Hepatic stellate cell (primary cell): ENCODE measurements at places on chromosomes 5 and 9.

DNA sequence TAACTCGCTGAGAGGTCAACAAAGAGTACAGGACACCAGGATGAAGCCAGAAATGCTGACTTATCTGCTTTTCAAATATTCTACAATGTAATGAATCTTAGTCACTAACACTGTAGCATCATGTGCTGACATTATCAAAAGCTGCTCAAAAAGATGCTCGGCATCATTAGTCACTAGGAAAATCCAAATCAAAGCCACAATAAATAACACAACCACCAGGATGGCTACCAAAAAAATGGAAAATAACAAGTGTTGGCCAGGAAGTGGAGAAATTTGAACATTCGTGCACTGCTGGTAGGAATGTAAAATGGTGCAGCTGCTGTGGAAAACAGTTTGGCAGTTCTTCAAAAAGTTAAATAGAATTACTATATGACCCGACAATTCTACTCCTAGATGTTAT is 269.1 kb downstream of the GLIS3 start:
- no peak for DNase-seq

DNA sequence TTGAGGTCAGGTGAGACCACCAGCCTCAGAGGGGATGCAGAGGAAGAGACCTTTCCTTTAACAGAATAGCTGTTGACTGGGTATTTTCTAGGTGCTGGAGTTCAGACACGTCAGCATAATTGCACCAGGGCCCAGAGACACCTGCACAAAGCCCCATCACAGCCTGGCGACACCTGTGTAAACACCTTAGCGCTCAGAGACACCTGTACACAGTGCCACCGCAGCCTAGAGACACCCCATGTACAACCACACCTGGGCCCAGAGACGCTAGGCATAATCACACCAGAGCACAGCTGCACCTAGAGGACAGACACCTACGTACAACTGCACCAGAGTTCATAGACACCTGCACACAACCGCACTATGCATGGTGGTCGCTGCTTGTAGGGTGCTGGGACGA is 1.0 kb downstream of the TRIP13 start:
- no peak for DNase-seq

DNA sequence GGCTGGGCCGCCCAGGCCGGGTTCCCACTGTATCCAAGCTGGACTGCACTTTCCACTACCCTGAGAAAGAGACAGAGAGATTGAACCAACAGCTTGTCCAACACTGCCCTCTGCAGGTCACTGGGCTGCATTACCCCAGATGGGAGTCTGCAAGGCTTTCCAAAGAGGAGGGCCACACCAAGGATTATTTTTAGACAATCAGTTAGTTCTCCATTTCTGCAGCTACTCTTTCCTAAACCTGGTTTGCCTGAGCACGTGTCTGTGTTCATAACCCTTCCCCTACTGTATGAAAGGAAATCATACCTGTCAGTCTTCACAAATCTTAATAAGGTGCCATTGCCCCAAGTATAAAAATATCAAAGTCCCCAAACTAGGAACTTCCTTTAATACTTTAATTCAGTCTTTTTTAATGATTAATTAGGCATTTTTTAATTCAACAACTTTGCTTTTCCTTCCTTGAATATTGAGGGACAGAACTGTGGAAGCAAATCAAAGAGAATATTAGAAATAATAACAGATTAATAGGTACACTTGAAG is 13.4 kb upstream of the FGF1 start:
- peak; percentile 66 for DNase-seq

DNA sequence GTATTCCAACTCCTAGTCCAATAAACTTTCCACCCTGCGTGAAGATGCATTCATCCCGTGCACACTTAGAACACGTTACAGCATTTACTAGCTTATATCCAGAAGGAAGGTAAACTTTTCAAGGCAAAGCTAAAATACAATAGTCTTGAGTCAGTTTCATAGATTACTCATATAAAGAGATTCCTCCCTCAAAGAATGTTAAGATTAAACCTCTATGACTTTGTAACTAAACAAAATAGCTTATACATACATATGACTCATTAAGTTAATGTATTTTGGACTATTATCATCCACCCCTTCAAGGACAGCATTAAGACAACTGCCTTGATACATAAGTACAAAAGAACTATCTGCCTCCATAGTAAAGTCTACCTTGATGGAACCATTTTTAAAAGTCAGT is 36.1 kb downstream of the TLE1 start:
- DNase-seq: peak; percentile 49

- DNase-seq: no peak
These were observed 377.8 kb downstream of the IRX2 start for GRCh38 chr5:2373631-2374030.
